ENCODE measurements at places on chromosomes 13 and 19.

DNA sequence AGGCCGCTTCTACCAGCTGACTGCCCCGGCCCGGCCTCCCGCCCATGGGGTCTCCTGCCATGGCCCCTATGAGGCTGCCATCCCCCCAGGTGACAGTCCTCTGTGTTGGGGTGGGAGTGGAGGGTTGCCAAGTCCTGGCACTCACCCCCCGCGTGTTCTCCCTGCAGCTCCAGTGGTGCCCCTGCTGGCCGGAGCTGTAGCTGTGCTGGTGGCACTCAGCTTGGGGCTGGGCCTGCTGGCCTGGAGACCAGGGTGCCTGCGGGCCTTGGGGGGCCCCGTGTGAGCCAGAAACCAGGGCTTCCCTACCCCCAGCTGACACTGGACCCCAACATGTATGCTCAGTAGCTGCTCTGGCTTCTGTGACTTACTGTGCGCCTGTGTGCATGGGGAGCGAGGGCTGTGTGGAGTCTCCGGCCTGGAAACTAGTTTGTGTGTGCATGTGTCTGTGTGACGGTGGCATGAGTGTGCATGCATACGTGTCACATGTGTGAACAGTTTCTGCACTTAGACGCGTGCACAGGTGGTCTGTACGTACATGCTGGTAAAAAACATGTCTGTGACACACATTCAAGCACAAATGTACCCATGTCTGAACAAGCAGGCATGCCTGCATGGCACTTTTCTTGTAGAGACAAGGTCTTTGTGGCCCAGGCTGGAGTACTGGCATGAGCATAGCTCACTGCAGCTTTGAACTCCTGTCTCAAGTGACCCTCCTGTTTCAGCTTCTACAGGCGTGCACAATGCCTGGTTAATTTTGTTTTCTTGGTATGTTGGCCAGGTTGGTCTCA is 4.9 kb downstream of the ACP4 start:
- DNase-seq, result no peak

- no peak for DNase-seq
Observed at GRCh38 chr13:82136880-82137279, 1745.4 kb downstream of the SLITRK1 start.

- no peak for DNase-seq
Observed at GRCh38 chr13:64020126-64020525, 2604.5 kb upstream of the PCDH20 start.

- DNase-seq, result no peak
Observed at GRCh38 chr19:29450306-29450705, 75.5 kb upstream of the VSTM2B start.
